Activated naive CD8-positive, alpha-beta T cell treated with anti-CD3 and anti-CD28 coated beads, Interleukin-2, amount 10 ng/mL, durations not matched to agents 7 days and 5 days (primary cell): ENCODE measurements at places on chromosomes 6 and 20. TPM values are rescaled to one million over a fixed set of nuclear protein-coding genes. Genes with fewer than 3 reads are reported as not detected.

GRCh38 chr6:44489910-44490604 lies 102.6 kb downstream of the CDC5L start:
- DNase-seq = no peak

- DNase-seq = no peak
These were observed at the start of gene DST for GRCh38 chr6:56642366-56643261. DST (minus strand) TSS chr6:56642889.

The SDCBP2 gene
- 3.7 TPM for total RNA-seq

GRCh38 chr20:1526896-1527295 lies 30.6 kb downstream of the SIRPD start:
- no peak for DNase-seq

DNA sequence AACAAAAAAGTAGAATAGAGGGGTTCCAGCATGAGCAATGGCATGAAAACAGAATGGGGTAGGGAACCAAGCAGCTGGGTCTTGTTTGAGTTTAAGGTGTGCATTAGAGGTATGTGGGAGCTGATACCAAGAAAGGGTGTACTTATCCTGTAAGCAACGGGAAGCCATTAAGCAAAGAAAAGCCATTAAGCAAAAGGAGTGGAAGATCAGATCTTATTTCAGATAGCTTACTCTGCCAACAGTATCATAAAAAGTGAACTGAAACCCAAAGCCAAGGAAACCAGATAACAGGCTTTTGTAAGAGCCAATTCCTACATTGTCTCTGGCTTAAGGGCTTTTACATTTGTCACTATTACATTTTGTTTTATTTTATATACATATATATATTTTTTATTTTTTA lies 21.3 kb upstream of the BEND6 start:
- no peak for DNase-seq

The NDUFAF4 gene
- 30.0 TPM for total RNA-seq

DNA sequence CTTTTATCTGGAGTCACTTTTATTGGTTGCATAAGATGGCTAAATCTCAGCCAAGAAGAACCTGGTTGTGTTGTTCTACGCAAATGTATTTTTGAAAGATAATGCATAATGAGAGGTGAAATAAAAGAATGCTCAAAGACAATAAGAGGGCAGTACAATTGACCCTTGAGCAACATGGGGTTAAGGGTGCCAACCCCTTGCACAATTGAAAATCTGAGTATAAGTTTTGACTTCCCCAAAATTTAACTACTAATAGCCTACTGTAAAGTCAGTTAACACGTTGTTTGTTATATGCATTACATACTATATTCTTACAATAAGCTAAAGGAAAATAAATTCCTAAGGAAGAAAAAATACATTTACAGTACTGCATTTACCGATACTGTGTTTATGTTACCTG lies 5.9 kb downstream of the RNF146 start:
- DNase-seq = no peak

DNA sequence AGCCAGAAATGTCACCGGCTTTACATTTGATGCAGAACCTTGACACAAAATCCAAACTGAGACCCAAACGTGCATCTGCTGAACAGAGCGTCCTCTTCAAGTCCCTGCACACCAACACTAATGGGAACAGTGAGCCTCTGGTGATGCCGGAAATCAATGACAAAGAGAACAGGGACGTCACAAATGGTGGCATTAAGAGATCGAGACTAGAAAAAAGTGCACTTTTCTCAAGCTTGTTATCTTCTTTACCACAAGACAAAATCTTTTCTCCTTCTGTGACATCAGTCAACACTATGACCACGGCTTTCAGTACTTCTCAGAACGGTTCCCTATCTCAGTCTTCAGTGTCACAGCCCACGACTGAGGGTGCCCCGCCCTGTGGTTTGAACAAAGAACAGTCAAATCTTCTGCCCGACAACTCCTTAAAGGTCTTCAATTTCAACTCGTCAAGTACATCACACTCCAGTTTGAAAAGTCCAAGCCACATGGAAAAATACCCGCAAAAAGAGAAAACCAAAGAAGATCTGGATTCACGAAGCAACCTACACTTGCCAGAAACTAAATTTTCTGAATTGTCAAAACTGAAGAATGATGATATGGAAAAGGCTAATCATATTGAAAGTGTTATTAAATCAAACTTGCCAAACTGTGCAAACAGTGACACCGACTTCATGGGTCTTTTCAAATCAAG lies 108.4 kb downstream of the RTN4IP1 start:
- DNase-seq = peak; percentile 69

DNA sequence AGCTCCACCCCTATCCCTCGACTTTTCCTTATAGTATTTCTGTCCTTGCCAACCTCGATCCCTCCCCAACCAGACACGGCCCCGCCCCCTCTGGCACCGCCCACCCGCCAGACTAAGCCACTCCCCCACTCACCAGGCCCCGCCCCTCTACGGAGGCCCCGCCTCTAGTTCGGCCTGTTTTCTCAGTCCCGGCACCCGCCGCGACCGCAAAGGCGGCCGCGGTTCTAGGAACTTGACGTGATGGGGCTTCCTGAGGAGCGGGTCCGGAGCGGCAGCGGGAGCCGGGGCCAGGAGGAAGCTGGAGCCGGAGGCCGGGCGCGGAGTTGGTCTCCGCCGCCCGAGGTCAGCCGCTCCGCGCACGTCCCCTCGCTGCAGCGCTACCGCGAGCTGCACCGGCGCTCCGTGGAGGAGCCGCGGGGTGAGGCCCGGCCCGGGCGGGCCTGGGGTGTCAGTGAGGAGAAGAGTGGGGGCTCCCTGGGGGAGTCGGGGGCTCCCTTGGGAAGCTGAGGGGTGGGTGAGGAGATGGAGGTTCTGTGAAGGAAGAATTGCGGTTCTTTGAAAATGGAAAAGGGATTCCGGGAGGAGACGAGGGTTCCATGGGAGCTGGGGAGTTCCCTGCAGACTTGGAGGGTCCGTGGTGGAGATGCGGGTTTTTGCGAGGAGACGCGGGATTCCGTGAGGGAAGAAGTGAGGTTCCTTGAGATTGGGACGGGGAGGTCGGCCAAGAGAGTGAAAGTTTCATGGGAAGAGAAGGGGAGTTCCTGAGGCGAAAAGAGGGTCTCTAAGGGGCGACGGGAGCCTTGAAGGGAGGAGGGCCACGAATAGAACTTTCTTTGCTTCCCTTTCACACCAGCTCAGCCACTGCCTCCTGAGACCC lies at the start of gene ACSS2:
TSS of gene ACSS2 (plus strand) at position 207 of the 877 bp plus-strand sequence. CDS start at position 241, 34 bp downstream.
- DNase-seq = peak; percentile 99

- no peak for DNase-seq
These were observed 23.2 kb downstream of the CHRNA4 start for GRCh38 chr20:63337786-63338420.

- no peak for DNase-seq
These were observed 65.3 kb downstream of the EDN3 start for GRCh38 chr20:59365611-59366285.

DNA sequence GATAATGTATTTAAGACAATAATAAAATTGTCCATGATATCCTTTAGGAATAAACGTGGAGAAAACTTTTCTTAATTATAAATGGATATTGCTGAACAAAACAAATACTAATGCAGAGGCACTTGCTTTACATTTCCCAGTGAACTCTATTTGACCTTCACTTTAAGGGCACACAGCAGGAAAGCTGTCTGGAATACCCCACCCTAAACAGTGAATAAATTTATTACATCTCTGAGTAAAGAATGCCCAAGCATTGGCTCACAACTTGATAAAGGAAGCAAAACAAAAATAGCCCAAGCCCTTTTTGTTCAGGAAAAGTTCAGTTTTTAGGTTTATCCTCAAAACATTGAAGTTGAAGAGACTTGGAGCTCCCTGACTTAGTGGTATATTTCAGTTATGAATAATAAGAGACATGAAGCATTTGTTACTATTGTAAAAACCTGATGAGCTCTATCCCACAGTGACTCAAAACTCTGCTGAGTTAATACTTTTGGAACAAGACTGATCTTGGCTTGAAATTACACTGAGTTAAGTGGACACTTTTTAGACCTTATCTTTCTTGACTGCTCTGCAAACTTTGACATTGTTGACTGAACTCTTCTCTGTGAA lies 353.9 kb downstream of the BCKDHB start:
- no peak for DNase-seq

The SLC26A8 gene
- not detected for total RNA-seq

DNA sequence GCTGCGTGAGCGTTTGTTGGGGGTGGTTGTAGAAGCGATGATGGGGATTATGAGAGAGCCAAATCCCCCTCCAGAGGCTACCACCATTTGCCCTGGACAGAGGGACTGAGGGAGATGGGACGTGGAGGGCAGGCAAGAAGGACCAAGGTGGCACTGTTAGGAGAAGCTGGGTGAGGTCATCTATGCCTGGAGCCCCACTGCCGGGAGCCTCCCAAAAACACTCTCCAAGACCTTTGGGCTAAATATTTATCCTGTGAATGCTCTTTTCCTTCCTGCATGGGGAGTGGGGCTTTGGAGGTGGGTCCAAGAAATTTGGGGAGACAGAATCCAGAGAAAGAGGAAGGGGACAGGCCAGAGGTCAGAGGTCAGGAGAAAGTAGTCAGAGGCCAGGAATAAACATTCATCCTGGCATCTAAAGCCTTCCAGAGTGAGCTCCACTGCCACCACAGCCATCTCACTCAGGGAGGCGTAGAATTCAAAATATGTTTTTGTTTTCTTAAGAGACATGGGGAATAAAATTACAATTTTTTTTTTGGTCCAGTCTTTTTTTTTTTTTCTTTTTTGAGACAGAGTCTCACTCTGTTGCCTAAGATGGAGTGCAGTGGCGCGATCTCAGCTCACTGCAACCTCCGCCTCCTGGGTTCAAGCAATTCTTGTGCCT lies 17.8 kb upstream of the PTGIS start:
- DNase-seq = no peak

The OPN5 gene
- not detected for total RNA-seq

GRCh38 chr20:17896771-17897369 lies 71.7 kb downstream of the SNX5 start:
- no peak for DNase-seq

DNA sequence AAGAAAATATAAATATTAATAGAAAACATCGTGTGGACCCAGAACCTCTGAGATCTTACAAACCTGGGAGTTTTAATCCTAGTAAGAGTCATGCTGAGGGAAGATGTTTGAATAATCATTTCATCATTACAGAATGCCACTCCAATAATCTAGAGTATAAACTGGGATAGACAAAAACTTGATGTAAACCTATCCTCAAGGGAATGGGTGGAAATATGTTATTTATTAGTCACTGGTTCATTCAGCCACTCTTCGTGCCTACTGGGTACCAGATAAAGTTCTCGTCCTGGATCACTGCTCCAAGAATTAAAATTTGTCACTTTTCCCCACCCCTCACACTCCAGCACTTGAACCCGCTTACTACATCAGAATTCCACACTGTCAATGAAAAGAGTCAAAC lies 7.7 kb downstream of the HLA-B start:
- no peak for DNase-seq

GRCh38 chr20:3541887-3542721 lies 71.3 kb downstream of the ATRN start:
- DNase-seq = no peak

The MAS1L gene
- total RNA-seq = not detected

GRCh38 chr6:104940238-104940892 lies 16.5 kb upstream of the LIN28B start:
- no peak for DNase-seq
